ENCODE measurements at places on chromosomes 2 and 18.

GRCh38 chr18:58263055-58263957 lies 219.3 kb downstream of the NEDD4L start:
- no peak for DNase-seq

DNA sequence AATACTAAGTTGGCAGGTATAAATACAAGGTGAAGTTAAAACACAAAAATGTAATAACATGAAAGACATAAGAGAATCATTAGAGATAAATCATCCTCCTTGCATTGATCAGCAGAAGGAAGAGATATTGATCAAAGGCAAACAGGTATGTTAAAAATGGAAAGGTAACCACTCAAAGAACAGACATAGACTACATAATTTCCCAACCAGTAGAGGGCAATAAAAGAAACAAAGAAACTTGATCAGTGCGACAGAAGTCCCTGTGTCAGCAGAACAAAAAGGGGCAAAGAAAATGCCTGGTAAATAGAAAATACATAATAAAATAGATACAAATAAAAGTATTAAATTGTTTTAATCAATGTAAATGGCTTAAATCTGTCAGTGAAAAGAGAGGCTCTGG lies 53.6 kb downstream of the FAM228A start:
- peak; percentile 38 for DNase-seq

DNA sequence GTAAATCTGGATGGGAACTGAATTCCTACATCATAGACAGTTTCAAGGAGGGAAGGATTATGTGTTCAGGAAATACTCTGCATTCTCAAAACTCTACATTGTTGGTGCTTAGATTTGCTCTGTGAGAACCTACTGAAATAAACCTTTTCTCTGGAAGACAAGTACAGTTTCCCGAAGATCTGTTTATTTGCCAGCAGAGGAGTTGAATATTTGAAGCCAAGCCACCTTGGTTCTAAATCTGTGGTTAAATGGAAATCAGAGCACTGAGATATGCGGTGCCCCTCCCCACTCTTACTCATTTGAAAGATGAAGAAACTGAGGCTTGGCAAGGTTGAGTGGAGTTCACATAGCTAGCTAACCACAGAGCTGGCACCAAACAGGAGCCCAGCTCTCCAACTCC lies 146.3 kb upstream of the CTAGE1 start:
- peak; percentile 8 for DNase-seq

DNA sequence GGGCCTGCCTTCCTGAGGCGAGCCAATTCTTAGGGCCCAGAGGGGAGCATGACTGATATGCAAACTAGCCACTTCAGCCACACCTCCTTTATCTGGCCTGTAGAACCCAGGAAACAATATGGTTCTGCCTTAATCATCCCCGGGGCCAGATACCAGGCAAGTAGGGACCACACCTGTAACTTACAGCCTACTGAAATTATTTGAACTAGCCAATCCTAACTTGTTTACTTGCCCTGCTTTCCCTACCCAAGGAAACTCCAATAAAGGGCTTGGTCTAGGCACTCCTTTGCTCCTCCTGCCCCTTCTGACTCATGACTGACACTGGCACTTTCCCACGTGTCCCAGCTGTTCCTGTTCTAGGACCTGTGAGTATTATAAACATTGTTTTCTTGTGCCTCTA lies 57.6 kb downstream of the MYOM1 start:
- no peak for DNase-seq

DNA sequence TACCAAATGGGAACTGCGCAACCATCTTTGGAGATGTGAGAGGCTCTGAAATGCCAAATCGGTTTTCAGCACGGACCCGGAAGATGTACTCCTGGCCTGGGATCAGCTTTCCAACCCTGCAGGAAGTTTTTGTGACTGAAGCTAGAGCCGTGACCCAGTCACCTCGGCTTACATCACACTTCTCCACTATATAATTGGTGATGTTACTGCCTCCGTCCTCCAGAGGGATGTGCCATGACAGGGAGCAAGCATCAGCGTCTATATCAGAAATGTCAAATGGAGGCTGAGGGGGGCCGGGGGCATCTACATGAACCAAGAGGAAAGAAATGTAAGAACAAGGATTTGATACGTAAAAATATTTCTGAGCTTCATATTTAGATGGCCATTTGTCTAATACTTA lies 104.4 kb downstream of the PLEKHA3 start:
- no peak for DNase-seq

DNA sequence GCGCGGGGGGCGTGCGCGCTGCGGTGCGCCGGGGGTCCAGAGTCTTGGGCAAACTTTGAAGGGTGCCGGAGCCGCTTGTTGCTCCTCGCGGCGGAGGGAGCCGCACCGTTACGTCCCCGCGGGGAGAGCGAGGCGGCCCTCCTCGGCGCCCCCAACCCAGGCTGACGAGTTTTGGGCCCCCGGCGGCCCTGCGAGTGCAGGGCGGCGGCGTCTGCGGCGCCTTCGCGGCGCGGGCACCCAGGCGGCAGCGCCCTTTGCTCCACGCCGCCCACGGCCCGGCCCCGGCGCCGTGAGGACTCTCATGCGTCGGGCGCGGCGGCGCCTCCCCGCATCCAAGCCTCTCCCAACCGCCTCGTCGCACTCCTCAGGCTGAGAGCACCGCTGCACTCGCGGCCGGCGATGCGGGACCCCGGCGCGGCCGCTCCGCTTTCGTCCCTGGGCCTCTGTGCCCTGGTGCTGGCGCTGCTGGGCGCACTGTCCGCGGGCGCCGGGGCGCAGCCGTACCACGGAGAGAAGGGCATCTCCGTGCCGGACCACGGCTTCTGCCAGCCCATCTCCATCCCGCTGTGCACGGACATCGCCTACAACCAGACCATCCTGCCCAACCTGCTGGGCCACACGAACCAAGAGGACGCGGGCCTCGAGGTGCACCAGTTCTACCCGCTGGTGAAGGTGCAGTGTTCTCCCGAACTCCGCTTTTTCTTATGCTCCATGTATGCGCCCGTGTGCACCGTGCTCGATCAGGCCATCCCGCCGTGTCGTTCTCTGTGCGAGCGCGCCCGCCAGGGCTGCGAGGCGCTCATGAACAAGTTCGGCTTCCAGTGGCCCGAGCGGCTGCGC lies 814 bp downstream of the FZD7 start:
- peak; percentile 35 for DNase-seq

DNA sequence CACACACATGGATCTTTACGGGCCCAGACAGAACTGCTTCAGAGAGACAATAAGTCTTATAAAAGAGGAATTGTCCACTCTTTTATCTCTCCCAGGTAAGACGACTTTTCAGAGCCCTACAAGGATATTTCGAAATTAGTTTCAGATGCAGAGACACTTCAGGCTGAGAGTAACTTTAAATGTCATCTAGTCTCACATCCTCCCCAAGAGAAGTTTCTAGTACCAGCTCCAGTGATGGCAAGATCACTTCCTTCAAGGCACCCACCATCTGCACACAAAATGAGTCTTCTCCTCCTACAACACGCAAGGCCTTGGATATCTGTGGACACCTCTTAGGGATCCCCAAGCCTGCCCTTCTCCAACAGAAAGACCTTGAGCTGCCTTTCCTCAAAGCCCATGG lies 39.0 kb upstream of the KLHL29 start:
- DNase-seq = no peak

DNA sequence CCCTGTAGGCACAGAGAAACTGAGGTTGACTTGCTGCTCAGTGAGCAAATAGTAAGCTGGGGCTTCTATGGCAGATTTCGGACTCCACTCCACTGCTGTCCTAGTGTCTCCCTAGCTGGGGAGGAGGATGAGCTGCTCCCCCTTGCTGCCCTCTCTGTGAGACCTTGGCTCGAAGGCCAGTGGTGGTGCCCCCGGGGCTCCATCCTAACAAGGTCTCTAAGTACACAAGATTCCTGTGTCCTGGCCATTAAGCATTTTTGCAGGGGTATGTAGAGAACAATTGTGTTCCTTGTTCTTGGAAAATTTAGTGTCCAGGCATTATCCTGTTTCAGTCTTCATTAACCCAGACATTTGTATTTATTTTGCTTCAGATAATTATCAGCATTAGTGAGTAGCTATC lies 21.3 kb upstream of the BCL2L11 start:
- no peak for DNase-seq

DNA sequence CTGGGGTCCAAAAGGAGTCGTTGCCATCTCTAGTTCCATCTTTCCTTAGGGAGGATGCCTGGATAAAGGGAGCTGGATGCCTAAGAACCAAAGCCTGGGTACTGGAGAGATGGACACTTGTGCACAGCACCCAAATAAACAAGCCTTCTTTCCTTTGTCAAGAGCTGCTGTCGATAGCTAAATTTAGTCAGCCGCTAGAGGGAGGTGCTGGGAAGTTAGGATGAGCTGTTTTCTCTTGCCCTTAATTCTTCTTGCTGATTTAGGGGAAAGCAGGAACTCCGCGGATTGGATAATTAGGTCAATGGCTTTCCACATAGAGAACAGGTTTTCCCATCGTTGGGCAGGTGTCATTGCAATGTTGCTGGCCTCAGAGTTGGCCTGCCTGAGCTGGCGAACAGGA lies 30.9 kb upstream of the SERPINB12 start:
- peak; percentile 28 for DNase-seq

GRCh38 chr2:30777661-30778505 lies 29.4 kb downstream of the CAPN13 start:
- no peak for DNase-seq

- DNase-seq = peak; percentile 46
These were observed 47.7 kb upstream of the WDR75 start for GRCh38 chr2:189393440-189394111.

GRCh38 chr18:8791171-8791651 lies 85.9 kb downstream of the MTCL1 start:
- no peak for DNase-seq
